ENCODE measurements at places on chromosomes 5 and 9. TPM values are rescaled to one million over a fixed set of nuclear protein-coding genes. Genes with fewer than 3 reads are reported as not detected.

The FOXD1 gene
- total RNA-seq, result 23.6 TPM

The GRM6 gene
- not detected for total RNA-seq

The PRLR gene
- 0.22 TPM for total RNA-seq

The HAVCR2 gene
- total RNA-seq, result 0.22 TPM

The DAPK1 gene
- total RNA-seq, result 51.6 TPM

The PSMD5 gene
- 21.0 TPM for total RNA-seq

The TIGD6 gene
- 7.6 TPM for total RNA-seq

The GPR107 gene
- 35.4 TPM for total RNA-seq

The PDE6A gene
- not detected for total RNA-seq

The PRPF4 gene
- total RNA-seq, result 22.8 TPM

The SLCO6A1 gene
- 0.14 TPM for total RNA-seq

The TNFAIP8 gene
- total RNA-seq, result 44.0 TPM

The IFNA21 gene
- total RNA-seq, result not detected

The TESK1 gene
- total RNA-seq, result 14.9 TPM

The F2RL2 gene
- total RNA-seq, result 6.6 TPM

The RNF224 gene
- total RNA-seq, result not detected

The NHP2 gene
- total RNA-seq, result 122 TPM

The ZNF366 gene
- not detected for total RNA-seq

The GCNT4 gene
- 1.1 TPM for total RNA-seq

The CATSPER3 gene
- total RNA-seq, result not detected

The PLEKHG4B gene
- under 0.01 TPM for total RNA-seq

The TIFAB gene
- not detected for total RNA-seq

The ARL14EPL gene
- total RNA-seq, result not detected

The SPATA31C1 gene
- total RNA-seq, result not detected

The PHF24 gene
- not detected for total RNA-seq

The RELL2 gene
- total RNA-seq, result 6.7 TPM

The NUTM2G gene
- total RNA-seq, result not detected

The PLCXD3 gene
- 0.14 TPM for total RNA-seq

The IL17B gene
- total RNA-seq, result 0.72 TPM

The GLDC gene
- 1.6 TPM for total RNA-seq

The NXNL2 gene
- 0.22 TPM for total RNA-seq

The PLAC8L1 gene
- total RNA-seq, result not detected

The SH3RF2 gene
- total RNA-seq, result 4.2 TPM

The SOWAHA gene
- total RNA-seq, result not detected

The KIF4B gene
- 0.14 TPM for total RNA-seq

The IL9 gene
- total RNA-seq, result not detected

The LAMC3 gene
- total RNA-seq, result 2.1 TPM

The CCDC69 gene
- total RNA-seq, result 2.4 TPM

The PHYHD1 gene
- 24.5 TPM for total RNA-seq

The IRX2 gene
- total RNA-seq, result not detected

The RALGDS gene
- total RNA-seq, result 16.4 TPM

The LPAR1 gene
- 145 TPM for total RNA-seq

The PCSK1 gene
- under 0.01 TPM for total RNA-seq

The LCN1 gene
- not detected for total RNA-seq

The ACOT12 gene
- 0.57 TPM for total RNA-seq

The SPAG8 gene
- 0.66 TPM for total RNA-seq

Data from placental pericyte (primary cell).